Inflammatory macrophage (primary cell): ENCODE measurements at places on chromosomes 5 and 9.
A peak's percentile ranks its signal among the peaks of the same experiment; 100 is the strongest.

GRCh38 chr9:135821733-135822373 lies 85.5 kb downstream of the CAMSAP1 start:
- DNase-seq = no peak

DNA sequence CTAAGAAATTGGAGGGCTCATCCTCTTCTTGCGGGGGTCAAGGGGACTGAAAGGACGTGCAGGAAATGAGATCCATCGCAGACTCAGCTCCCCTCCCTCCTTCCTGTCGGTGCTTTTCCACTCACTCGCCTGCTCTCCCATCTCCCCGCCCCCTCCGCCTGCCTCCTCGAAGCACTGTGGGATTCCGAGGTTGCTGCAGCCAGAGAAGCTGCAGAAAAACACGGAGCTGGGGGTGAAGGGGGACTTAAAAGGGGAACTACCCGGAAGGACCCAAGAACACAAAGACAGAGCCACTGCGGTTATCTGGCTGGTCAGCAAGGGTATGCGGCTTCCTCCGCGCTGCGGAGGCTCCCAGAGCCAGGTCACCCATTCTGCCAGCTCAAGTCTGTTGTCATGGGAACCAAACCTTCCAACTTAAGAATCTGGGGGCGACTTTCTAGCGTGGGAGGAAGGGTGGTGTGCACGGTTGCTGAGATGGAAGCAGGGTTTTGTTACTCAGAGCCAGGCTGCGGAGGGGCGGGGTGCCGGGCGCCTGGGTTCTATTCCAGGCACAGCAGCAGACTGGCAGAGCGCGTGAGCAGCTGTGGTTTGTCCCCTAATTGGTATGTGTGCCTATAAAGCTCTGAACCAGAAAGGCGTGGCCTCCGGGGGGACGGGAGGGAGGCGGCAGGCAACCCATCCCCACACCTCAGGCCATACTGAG lies 24.9 kb downstream of the PCDHGC5 start:
- DNase-seq = peak; percentile 80

DNA sequence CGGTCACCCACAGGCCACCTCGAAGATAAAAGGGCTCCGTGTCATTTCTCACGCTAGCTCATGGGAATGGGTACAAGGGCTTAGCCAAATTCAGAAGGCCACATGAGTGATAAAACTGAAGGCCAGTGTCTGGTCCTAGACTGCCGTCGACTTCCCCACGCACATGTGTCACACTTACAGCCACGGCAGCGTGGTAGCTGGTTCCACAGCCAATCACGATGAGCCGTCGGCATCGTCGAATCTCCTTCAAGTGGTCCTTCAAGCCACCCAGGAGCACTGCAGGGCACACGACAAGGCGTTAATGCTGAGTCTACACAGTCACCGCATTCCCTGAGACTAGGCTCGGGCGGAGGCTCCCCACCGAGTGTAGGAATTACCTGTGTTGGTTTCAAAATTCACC lies 24.7 kb upstream of the MAPK9 start:
- no peak for DNase-seq

DNA sequence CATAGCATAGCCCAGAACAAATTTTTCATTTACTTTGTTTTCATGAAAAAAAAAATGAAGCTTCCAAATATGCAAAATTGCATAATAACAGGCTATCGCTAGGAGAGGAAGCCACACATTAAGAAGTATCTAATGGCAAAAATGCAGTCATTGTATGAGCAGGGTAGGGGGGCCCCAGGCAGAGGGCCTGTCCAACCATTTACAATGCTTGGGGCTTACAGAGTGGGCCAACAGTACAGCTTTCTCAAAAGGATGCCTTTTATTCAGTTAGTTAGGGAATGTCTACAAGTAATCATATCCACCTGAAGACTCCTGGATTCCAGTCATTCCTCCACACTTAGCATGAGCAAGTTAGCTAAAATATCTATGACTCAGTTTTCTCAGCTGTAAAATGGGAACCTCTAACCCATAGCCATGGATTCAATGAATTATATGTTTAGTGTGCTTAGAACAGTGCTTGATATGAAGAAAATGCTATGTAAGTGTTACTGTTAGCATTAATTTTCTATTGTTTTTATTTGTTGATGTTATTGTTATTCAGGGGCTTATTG lies 117.7 kb downstream of the GAS1 start:
- DNase-seq = no peak

DNA sequence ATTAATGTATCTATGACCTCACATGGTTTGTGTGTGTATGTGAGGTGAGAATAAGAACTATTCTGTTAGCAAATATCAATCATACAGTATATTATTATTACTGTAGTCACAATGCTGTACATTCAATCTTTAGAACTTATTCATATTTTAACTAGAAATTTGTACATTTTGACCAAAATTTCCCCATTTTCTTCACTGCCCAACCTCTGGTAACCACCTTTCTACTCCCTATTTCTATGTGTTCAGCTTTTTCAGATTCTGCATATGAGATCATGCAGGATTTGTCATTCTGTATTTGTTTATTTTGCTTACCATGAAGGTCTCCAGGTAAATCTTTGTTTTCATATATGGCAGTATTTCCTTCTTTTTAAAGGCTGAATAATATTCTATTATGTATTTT lies 607.9 kb downstream of the SLCO4C1 start:
- no peak for DNase-seq

DNA sequence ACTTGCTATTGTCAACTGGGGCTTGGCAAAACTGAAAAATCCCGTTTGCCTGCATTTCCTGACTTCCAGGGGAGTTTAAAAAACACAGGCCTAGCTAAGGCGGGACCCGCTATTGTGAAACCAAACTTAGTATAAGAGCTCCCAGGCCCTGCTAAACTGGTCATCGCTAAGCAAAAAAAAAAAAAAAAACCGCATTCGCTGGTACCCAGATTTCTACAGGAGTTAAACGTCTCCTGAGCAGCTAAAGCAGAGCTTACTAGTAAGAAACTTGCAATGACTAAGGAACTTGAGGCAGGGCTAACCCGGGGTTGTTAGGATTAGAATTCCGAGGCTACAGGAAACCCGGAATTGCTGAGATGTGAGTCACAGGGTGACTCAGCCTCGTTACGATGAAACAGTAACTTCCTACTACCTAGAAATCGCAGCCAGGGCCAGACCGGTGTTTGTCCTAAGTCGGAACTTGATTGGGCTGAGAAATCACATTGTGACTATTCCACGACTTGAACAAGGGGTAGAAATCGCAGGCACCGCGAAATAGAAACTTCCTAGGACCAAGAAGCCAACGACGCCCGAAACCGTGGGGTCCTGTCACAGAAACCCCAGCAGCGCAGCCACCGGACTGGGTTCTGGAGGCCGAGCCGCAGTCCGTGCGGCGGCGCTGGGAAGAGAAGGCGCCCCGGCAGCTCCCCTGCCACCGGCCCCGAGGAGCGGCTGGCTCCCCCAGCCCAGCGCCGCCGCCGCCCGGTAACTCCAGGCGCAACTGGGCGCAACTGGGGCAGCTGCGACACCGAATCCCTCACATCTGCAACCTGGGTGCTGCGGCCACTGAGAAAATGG lies 89.4 kb downstream of the ANXA2R start:
- peak; percentile 95 for DNase-seq

GRCh38 chr5:73592551-73592950 lies 27.0 kb downstream of the UTP15 start:
- no peak for DNase-seq

DNA sequence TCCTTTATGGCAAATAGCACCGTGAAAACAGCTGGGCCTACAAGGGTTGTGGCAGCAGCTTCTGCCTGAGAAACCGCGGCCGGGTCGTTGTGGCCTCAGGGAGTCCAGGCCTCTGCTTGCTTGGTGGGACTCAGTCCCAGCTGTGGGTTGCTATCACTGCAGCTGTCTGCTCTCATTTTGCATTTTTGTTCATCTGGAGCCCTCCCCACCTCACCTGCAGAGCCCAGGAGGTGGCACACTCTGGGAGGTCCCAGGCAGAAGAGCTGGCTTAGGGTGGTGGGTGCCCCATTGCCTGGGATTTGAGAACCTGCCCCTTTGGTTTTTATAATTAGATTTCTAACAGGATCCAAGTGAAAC lies 138.4 kb downstream of the GADD45G start:
- no peak for DNase-seq

GRCh38 chr9:123033864-123034601 lies 566 bp downstream of the GPR21 start:
- DNase-seq = no peak

- no peak for DNase-seq
Measured at GRCh38 chr5:35331956-35332950, 102.0 kb upstream of the PRLR start.

GRCh38 chr5:143771602-143772001 lies 40.4 kb upstream of the HMHB1 start:
- DNase-seq = no peak

DNA sequence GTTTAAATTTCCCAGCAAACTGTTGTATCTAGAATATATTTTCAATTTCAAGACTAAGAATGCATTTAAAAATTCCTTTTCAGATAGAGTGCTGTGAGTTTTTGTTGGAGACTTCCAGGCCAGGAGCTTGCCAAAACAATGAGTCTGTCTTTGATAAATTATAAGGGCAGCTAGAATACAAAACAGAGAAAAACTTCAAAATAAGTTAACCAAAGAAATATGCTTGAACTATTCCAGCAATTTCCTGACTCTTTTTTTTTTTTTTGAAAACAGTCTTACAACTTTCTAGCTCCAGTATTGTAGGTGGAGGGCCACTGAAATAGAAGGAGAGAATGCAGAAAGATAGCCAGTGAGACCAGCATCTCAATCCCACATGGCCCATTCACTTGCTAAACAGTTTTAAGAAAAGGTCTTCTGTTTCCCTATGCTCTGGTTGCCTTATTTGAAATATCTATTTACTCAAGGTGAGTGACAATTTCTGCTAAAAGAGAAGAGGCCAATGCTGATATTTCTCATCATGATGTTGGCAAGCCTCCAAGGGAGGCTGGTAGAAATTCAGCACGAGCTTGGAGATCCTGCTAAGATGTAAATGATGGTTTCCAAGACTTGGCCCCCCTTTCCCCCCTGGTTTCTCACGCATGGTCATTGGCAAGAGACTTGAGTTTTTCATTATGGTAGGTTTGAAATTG lies 103.2 kb downstream of the USP20 start:
- DNase-seq = no peak

DNA sequence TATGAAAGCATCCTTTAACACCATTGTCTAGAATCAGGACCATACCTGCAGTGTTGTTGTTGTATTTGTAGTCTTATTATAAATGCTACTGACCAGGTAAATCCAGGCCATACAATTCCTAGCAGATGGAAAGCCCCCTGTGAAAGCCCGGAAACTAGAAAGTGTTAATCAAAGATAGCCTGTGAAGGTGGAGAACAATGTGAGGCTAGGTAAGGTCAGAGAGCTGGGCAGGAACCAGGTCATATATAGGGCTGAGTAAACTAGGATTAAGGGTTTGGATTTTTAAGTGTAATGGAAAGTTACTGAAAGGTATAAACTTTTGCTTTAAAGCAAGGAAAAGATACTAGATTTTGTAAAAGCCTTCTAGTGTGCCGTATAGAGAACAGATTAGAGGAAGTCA lies 6.7 kb downstream of the LRRC70 start:
- no peak for DNase-seq

DNA sequence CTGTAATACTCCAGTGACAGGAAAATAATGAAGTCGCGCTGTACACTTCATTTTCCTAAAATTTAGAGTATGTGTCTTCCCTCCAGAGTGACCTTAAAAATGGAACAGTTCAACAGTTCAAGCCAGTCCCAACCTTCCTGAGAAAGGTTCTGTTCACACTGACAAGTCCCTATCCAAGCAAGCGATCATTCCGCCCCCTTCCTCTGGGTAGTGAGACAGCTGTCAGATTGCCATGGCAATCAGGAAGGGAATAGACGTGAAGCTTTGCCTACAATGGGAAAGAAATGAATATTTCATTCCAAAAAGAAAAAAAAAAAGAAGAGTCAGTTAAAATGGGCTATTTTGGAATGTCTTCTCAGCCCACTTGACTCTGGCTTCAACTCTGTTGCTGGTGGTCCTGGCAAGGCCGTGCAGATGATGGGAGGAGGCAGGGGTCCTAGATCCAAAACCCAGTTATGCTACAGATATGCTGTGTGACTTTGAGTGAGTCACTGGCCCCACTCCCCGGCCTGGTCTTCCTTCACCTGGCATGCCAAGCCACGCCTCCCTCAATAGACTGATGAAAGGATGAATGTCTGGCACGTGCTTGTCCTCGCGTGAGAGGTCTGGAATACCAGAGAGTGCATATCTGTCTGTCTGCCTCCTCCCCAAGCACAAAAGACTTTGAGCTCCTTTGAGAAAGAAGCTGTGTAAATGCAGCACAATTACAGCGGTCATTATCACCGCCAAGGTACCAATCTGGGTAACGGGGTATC lies 165.8 kb upstream of the WWC1 start:
- no peak for DNase-seq

- DNase-seq = no peak
Measured at GRCh38 chr9:110842986-110843385, 174.4 kb downstream of the MUSK start.

DNA sequence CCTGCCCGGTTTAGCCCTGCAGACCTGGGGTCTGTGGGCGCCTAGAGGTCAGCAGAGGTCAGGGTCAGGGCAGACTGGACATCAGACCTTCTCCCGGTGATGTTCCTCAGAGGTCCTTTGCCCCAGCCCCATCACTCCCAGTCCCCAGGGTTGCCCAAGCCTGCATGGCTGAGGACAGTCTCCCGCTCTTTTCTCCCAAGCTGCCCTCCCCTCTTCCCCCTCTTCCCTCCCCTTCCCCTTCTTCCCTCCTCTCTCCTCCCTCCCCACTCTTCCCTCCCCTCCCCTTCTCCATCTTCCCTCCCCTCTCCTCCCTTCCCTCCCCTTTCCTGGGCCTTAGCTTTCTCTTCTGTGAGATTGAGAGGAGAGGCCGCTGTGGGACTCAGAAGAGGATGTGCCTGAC lies 10.4 kb downstream of the LHX3 start:
- no peak for DNase-seq

- DNase-seq = no peak
Measured at GRCh38 chr9:133707763-133708245, 30.3 kb downstream of the SARDH start.
